ENCODE measurements at places on chromosomes 16 and 17.

GRCh38 chr17:77754956-77755355 lies 203.5 kb upstream of the TNRC6C start:
- DNase-seq = no peak

- no peak for DNase-seq
Measured at GRCh38 chr17:43907425-43907981, at the start of gene MPP2. TSS of gene MPP2 (minus strand) at chr17:43907536. CDS start at chr17:43904460, 3,076 bp downstream.

- no peak for DNase-seq
Measured at GRCh38 chr16:60199150-60199549, 1465.0 kb upstream of the GOT2 start.

DNA sequence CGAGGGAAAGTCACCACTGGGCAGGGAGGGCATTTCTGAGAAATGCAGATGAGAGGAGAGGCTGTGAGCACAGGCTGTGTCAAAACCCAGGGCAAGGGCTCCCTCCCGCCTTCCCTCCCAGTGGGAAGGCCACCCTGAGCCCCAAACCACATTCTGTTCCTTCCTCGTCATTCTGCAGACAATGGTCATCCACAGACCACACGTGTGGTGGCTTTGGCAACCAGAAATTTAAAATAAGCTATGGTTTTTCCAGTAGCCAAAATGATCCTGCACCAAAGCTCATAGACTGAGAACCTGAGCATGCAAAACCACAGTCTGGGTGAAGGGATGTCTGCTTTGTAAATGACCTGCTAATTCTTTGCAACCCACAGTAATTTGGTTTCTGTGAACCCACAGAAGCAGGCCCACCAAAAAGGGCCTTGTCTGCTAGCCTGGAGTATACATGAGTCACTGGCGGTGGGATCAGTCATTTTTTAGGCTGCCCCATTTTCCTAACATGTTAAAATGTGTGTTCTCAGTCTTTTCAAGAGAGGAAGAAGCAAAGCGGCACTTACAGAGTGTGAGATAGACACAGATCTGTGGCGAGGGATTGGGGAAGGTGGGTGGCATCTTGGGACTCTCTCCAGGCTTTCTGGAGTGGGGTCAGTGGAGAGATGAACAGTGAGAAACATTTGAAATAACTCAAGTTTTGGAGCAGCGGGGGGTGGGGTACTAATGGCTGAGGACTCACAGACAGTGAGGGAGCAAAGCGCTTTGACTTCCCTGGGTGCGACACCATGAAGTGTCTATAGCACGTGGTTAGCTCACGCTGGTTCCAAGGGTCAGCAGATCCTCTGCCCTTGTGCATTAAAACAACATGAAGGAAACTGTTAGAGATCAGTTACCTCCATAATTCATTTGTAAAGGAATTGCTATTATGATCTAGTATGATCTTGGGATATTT lies 20.5 kb downstream of the GRB7 start:
- no peak for DNase-seq

- no peak for DNase-seq
Measured at GRCh38 chr17:81983639-81984373, 6.4 kb downstream of the ASPSCR1 start.

All from LoVo (cell line).